Dermis microvascular lymphatic vessel endothelial cell (primary cell): ENCODE measurements at places on chromosomes 16 and 17.

DNA sequence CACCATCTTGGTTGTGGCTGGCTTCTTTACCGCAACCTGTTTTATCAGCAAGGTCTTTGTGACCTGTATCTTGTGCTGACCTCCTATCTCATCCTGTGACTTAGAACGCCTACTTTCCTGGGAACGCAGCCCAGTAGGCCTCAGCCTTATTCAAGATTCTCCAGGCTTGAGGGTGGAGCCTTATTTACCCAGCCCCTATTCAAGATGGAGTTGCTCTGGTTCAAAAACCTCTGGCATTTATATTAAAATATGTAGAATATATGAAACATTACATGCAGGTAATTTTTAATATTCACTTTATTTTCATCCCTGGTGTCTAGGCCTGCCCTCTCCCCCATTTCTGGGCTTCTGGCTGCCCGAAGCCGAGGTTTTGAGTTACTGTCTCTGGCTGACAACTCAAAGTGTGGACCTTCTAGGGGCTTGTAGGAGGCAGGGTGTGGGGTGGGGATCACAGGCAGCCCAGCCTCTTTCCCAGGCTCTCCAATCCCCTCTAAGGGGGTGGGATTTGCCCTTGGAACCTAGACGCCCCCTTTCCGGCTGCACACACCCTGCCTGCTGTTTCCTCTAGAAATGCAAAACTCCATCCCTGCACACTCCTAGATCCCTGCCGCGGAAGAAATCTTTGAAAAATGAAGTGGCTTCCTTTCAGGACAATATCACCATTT is 152.0 kb downstream of the KCNJ12 start:
- no peak for DNase-seq

- no peak for DNase-seq
These were observed 31.8 kb downstream of the TMEM235 start for GRCh38 chr17:78263063-78263735.

GRCh38 chr17:72120642-72121163 is at the start of gene SOX9:
Gene SOX9 (plus strand): TSS chr17:72121020. CDS start chr17:72121392, 372 bp downstream.
- DNase-seq = peak; percentile 15

- DNase-seq = no peak
These were observed 5.6 kb downstream of the CASKIN1 start for GRCh38 chr16:2190659-2191445.

GRCh38 chr16:69482410-69482991 is 58.1 kb downstream of the CYB5B start:
- DNase-seq = peak; percentile 99

GRCh38 chr17:5587438-5588032 is 3.2 kb upstream of the NLRP1 start:
- DNase-seq = peak; percentile 70

DNA sequence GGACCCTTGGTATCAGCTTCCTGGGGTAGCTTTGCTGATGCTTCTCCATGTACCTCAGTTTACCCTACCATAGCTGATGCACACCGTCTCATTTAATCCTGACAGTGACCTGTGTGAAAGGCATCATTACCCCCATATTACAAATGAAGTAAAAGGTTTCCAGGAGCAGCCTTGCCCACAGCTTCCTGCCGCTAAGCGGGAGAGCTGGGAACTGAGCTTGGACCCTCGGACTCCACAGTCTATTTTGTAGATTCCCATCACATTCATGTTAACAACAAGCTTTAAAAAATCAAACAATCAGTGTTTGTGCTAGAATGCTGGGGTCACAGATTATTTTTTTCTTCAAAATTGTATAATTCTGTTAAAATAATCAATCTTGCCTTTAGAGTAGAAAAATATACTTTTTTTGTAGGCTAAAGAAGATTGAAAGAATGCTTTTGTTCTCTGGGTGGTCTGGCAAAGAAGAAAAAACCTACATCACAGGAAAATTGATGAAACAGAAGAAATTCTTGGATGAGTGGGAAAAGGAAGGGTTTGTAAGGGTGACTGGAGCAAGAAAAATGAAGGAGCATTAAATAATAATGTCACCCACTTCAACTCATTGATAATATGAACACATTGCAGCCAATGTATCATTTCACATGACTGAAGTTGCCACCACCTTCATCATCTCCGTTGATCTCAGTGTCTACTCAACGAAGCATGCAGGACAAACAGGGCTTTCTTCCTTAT is 9.5 kb upstream of the USP10 start:
- no peak for DNase-seq

DNA sequence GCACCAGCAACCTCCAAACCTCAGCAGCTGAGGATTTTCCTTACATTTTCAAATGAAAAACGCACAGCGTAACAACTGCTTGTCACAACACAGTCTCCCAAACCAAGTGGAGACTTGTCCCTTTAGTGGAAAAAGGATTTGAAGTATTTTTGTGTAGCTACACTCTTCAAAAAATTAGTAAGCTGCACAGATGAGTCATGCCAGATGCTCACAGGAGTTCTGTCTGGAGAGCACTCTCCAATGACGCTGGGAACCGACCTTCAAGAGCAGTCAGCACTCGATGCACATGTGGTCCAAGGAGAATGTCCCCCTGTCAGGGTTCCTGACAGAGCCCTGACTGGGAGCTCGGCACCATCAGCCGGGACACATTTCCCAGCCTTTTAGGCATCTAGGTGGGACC is 39.8 kb downstream of the MAP1LC3B start:
- no peak for DNase-seq

GRCh38 chr16:74936902-74937560 is 47.9 kb downstream of the WDR59 start:
- DNase-seq = no peak

- DNase-seq = no peak
These were observed 23.9 kb upstream of the TMEM98 start for GRCh38 chr17:32903774-32904673.

GRCh38 chr17:7289256-7290032 is 5.0 kb downstream of the YBX2 start:
- DNase-seq = no peak

DNA sequence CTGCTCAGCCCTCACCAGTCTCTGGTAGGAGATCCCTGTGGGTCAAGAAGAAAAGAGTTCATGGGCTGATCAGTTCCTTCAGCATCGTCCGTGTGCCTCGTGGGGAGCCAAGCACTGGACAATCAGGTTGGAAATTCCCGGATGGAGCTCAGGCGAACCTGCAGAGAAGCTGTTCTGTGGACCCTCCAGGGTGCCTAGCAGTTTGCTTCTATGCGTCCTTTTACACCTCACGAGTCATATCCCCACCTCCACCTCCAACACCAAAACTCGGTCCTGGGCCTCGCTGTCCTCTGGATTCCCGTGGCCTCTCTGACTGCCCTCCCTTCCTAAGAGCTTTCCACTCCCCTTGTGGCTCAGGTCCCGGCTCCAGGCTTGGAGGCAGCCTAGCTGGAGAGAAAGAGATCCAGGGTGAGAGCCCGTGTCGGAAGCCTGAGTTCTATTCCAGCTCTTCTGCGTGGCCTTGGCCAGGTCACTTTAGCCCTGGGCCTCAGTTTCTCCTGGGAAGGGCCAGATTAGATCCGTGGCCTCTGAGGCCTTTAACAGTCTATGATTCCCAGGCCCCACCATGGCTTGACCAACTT is 26.2 kb upstream of the PIK3R6 start:
- no peak for DNase-seq

DNA sequence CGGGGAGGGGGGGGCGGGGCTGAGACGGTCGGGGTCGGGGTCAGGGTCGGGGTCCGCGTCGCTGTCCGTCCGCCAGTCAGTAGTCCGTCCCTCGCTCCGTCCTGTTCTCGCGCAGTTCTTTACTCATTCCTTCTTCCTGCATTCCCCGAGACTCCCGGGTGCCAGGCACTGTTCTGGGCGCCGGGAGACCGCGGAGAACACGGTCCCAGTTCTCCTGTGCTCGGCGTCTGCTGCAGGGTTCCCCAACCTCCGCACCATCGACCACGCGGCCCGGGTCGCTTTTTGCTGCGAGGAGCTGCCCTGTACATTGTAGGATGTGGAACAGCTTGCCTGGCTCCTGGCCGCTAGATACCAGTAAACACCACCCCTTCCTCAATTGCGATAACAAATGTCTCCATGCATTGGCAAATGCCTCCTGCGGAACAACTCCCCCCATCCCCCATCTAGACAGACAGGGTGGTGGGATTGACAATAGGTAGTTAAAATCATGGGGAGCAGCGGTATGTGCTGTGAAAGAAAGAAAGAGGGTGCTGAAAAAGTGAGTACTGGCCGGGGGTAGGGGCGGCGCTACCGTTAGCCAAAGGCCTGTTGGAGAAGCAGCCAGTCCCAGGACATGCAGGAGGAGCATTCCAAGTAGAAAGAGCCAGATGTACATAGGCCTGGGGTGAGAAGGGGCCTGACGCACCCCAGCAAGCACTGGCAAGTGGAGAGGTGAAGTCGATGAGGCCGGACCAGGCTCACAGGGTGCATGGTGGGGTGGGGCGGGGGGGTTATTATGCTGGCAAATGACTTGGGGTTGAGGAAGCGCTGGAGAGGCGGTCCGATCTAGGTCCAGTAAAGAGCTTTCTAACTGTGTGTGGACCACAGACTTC is 631 bp downstream of the TRAF7 start:
- peak; percentile 55 for DNase-seq

DNA sequence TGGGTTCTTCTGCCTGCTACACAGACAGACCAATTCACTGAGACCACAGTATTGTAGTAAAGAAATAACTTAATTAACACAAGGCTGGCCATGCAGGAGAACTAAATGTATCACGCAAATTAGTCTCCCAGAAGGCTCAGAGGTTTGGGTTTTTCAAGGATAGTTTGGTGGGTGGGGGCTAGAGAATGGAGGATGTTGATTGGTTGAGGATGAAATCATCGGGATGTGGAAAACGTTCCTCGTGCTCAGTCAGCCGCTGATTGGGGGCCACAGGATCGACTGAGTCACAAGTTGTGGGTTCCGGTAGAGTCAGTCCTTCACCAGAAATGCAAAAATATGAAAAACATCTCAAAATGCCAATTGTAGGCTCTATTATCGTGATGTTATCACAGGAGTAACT is 18.7 kb downstream of the RHOT1 start:
- no peak for DNase-seq

DNA sequence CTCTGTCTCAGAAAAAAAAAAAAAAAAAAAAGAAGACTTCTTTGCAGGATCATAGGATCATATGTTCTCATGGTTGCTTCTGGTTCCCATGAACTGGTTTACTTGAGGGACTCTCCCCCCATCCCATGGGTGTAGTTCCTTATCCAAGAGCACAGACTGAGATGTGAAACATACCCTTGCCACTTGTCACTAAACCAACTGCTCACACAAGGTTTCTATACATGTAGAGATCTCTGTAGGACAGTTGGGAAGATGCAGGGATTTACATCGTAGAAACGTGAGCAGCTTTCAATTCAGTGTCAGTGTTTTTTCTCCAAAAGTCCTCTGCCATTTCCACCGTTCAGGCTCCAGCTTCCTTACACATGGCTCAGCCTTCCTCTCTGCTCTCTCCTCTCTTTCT is 11.1 kb upstream of the TMEM94 start:
- no peak for DNase-seq

DNA sequence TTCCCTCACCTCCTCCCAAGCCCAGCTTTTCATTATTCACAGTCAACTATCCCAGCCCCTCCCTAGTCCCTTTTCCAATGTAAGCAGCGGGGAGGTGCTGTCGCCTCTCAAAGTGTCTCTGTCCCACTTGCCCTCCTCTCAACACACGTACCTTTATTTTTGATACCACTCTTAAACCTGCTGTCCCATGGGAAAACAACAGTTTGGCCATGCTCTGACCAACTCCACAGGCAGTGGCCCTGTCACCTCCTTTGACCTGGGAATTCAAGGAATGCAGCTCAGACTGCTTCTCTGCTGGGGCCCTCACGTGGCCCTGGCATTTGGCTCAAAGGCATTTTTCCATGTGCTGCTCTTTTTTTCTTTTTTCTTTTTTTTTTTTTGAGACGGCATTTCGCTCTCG is 4.2 kb downstream of the LYRM9 start:
- peak; percentile 7 for DNase-seq

DNA sequence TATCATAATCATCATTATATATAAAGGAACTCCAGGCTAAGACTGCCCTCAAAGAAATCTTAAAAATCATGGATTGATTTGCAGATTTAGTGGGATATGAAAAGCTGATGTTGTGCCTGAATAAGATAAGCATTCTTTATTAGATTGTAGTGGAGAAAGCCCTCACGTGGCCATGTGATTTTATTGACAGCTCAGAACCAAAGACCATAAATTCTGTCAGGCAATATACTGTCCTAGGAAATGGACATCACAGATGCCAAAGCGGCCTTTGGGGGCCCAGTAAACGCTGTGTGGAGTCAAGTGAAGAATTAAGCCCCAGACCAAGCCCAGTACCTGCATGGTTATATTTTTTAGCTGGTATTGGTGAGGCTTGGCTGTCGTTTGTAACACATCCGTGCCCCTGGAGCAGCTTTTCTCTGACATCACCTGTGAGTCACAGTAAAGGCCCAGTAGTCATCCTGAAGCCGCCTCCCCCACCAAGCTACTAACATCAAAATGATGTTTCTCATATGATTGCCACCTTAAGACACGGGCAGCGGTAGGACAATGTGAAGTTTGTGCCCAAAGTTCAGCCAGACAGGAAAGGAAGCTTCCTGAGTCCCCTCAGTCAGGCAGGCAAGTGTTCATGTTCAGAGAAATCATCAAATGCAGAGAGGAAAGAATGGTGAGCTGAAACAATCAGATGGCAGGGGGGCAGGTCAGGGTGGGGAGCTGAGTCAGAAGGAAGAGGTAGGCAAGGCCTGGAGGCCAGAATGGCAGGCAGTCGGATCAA is 209.4 kb downstream of the IRX3 start:
- peak; percentile 86 for DNase-seq
